ENCODE measurements at places on chromosomes 3 and 15.

DNA sequence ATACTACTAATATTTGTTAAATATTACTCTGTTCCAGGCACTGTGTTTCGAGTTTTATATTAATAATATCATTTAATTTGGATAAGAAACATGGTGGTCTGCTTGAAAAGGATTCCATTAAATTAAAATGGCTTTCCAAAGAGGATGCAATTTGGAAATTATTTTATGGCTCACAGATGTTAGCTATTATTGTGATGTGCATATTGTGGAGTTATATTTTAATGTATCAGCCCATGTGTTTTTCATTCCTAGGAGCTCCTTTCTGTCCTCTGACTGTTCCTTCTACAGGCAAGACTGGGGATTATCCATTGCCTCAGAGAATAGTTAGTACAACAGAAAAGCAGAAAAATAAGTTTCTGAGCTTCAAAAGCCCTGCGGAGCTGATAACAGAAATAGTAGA is 376.7 kb upstream of the PDZRN3 start:
- no peak for DNase-seq

- DNase-seq = peak; percentile 4
Observed at GRCh38 chr15:64532521-64533315, 72.3 kb downstream of the ZNF609 start.

DNA sequence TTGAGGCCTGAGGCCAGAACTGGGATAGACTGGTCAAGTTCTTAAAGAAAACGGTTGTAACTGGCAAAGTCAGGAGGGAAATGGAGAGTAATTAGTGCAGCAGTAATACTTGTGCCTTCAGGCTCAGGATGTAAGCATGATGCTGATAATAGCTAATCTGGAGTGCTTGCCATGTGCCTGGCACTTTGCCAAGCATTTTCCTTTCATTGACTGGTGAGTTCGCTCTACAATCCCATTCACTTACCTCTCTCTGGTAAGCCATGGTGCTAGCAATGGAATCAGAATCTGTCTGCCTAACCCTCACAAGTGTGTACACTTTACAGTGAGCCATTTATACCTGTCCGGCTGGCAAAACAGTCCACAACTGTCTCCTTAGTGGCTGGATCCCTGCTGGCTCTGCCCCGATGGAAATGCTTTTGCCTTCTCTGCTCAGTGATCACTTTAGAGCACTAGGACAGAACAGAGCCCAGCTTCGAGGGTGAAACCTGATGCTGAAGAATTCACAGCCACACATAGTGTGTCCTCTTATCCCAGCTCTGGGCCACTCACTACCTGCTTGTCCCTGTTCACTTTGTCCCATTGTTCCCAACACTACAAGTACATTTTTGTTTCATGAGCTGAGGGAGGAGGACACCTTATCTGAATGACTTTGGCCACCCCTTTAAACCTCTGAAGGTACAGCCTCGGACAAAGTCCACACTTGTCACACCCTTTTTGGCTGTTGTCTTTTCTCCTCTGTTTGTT is 10.3 kb downstream of the CHP1 start:
- no peak for DNase-seq

DNA sequence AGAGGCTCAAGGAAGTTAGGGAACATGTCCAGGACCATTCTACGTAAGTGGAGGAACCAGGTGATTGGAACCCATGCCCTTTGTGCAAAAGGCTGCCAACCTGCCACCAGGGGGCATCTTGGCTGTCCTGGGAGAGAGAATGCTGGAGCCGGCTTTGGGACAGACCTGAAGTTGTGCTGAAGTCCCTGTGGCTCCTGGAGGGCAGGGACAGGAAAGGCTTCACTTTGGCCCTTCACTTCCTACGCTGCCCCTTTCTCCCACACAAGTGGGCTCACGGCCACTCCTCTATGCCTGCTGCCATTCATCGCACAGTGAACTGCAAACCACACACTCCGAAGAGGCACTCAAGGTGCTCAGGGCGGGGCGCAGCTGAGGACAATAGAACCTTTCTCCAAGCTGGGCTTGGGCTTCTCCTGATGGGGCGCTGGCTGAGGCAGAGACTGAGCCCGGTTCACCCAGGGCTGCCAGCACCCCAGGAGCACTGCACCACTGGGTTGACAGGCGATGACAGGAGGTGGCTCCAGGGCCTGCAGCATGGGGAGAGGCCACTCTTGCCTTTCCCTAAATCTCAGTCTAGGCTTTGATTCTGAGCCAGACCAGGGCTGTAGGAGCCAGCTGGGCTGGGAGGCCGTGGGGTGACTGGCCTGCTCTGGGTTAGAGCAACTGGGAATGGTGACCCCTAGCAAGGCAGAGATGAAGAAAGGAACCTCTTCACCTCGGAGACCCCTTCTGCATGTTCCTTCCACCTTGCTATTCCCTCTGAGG is 8.4 kb downstream of the SHF start:
- DNase-seq = no peak

- no peak for DNase-seq
Observed at GRCh38 chr3:88677298-88677697, 430.1 kb upstream of the EPHA3 start.

DNA sequence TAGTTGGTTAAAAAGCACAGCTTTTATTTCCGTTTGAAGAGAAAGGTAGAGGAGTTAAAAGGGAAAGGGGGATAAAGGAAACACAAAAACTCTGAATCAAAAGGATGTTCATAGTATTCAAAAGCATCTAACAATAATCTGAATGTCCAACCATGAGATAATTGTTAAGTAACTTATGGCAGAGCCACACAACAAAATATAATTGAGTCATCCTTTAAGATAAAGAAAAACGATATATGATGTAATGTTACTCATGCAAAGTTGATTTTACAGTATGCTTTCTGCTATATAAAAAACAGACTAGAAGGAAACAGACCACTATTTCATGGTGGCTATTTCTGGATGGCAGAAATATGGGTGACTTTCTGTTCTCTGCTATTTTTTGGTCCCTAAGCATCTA is 3.9 kb downstream of the XPC start:
- no peak for DNase-seq

- no peak for DNase-seq
Observed at GRCh38 chr3:151330899-151331298, 1.6 kb upstream of the P2RY13 start.

DNA sequence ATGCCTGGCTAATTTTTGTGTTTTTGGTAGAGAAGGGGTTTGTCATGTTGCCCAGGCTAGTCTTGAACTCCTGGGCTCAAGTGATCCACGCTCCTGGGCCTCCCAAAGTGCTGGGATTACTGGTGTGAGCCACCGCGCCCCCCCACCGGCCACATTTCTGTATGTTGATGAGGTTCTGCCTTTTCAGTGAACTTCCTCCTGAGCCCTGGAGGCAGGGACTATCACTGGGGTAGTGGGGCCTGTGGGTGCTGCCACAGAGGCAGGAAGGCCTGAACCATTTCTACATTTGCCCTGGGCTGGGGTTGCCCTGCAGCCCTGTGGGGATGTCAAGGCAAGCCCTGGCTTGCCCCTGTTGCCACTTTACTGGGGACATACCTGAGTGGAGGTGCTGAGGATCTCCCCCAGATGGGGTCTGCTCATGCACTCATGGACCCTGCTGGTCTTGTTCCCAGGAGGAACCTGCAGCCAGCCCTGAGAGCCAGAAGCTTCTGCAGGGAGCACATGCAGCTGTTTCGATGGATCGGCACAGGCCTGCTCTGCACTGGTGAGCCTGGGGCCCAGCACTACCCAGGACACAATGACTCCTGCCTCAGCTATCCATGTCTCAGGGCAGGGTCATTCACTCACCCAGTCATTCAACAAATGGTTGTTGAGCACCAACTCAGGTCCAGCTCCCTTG is 5.7 kb downstream of the SLC28A1 start:
- no peak for DNase-seq

GRCh38 chr3:189507856-189508255 is 123.3 kb upstream of the TP63 start:
- no peak for DNase-seq

DNA sequence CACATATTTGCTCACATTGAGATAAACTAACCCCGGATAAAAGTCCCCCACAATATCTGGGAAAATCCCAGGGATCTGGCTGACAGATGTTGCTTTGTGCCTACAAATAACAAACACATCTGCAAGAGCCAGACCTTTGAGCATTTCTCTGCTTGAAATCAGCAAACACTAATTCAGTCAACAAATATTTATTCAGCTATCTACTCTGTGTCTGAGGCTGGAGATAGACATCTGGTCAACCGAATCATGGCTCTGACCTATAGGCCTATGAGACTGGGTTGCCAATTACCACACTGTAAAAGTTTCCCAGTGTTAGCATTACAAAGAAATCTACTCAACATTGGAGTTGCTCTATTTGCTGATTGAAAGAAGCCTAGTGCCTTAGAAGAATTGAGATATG is 201.1 kb upstream of the CADPS start:
- no peak for DNase-seq

DNA sequence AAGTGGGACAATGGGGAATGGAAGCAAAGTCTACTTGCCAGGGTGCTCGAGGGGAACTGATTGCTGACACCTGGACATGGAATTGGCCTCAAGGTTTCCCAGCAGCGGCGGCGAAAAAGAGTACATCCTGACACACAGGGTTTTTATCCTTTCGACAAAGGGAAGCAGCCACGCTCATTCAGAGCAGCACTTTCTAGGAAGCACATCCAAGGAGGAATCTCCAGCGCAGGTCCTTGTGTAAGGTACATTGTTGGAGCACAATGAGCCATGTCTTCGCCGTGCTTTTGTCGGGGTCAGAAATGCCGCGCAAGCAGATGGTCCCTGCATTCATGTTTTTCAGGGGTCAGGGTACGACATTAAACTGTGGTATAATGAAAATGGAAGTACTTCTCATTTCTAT is 16.8 kb downstream of the CACNA1D start:
- no peak for DNase-seq

GRCh38 chr15:85800478-85801123 is 5.9 kb upstream of the KLHL25 start:
- DNase-seq = no peak

DNA sequence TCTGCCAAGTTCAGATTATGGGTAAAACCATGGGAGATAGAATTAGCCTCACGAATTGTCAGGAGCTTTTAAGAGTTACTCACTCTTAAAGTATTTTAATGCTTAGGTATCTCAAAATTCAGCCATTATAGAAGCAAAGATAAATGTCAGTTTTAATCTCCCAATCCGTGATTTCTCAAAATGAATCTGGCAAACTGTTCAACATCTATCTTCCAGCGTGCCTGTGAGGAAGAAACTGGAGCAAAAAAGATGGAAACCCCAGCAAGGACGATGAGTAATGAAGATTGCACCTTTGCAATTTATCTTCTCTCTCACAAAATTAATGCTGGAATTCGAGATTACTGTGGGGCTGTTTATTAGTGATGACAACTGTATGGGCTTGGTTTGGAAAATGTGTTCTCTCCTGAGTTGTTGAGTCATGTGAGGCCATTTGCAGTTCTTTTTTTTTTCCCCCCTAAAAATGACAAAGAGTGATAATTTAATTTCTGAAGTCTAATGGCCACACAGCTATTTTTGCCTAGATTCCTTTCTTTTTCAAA is 70.5 kb downstream of the PYDC2 start:
- DNase-seq = no peak

GRCh38 chr3:40054568-40055222 is 245.3 kb downstream of the MYRIP start:
- no peak for DNase-seq

DNA sequence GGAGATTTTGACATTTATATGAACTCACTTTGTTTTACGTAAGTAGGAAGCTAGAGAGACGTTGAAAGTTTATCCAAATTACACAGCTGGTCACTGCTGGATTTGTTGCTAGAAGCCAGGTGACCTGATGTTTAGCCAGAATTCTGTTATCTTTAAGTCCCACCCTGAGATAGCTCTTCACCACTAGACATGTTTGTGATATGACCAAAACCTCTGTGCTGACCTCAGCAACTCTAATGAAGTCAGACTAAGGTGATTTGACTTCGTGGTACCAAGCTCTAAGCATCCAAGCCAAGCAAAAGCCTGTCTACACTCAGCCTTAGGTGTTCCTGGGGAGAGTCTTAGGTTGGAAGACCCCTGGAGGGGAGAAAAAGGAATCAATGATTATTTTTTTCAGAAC is 102.4 kb downstream of the ARRDC4 start:
- DNase-seq = no peak

- DNase-seq = no peak
Observed at GRCh38 chr3:132293251-132293650, 24.0 kb upstream of the ACP3 start.

GRCh38 chr3:39468108-39468436 is 592 bp downstream of the MOBP start:
- DNase-seq = no peak

DNA sequence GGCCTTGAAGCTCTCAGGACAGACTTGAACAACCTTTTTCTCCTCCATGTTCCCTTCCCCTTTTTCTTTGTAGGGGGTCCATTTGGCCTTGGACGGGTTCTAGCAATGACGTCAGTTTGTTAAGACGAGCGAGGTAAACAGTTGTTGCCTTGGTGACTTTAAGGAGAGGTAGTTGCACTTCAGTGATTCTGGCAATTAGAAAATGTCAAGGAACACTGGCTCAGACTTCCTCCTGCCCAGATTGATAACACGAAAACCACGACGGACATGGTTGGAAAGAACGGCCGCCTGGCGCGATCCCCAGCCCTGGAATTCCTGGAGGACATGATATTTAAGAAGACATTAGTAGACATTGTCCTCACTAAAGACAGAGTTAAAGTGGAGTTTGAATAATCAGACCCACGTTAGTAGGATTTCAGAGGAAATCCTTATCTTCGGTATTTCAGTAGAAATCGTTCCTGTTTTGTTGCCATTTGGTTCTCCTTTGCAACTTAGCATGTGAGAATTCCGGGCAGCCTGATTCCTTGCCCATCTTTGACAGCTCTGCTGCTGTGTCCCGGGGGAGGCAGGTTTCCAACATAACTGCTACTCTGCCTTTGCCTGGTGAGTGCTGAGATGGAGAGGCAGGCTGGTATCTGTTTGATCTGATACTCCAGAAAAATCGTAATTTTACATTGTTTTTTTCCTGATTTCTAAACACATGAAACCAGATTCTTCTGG is 87.3 kb downstream of the ST6GAL1 start:
- no peak for DNase-seq

GRCh38 chr15:79265167-79265566 is 17.4 kb upstream of the ANKRD34C start:
- no peak for DNase-seq

DNA sequence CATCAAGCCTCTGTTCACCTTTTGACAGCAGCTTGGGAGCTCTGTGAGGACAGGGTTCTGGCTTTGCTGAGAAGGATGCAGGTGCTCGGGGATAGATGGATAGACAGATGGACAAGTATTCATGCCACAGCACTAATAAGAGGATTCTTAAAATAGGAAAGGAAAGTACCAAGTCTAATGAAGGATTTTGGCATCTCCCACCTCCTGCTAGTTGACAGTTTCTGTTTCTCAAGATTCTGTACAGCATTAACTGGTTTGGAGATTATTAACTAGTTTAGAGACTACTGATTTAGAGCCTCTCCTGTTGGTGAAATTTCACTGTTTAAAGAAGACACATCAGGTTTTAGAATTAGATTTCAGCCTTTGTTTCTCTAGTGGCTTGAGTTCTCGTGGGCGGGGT is 152.3 kb downstream of the CACNA1D start:
- DNase-seq = no peak

- DNase-seq = no peak
Observed at GRCh38 chr3:9951598-9951961, 628 bp downstream of the PRRT3 start.

- no peak for DNase-seq
Observed at GRCh38 chr3:13077431-13078162, 4.4 kb upstream of the IQSEC1 start.

Data from NK-92 treated with Interleukin-12 subunit alpha and Interleukin-12 subunit beta, amount 100 ng/mL, for 24 hours (cell line).